NCI-H146 (cell line): ENCODE measurements at places on chromosomes 6 and 20.
A peak's percentile ranks its signal among the peaks of the same experiment; 100 is the strongest.

DNA sequence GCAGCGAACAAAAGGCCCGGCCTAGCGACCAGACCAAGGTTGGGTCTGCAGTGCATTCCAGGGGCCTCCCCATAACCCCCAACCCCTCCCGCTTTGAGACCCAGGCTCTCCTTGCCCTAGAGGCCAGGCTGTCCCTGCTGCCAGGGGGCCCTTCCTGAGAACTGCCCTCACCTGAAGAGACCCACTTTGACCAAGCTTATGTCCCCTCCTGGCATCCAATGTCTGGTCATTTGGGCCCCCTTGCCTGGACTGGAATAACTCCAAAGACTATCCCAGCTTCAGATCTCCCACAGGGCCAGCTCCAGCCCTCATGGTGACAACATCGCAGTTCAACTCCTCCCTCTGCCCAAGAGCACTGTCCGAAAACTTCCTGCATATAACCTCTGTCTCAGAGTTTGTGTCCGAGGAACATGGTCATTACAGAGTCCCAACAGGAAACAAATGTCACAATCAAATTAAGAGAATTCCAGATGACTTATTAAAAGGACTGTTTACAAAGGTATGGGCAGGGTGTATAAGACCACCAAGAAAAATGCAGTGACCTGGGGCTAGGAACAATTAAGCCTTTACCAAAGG lies 125.0 kb downstream of the BANF2 start:
- DNase-seq = no peak

GRCh38 chr6:20978151-20978614 lies 443.9 kb downstream of the CDKAL1 start:
- no peak for DNase-seq

GRCh38 chr6:155261111-155261900 lies 2.5 kb upstream of the CLDN20 start:
- no peak for DNase-seq

DNA sequence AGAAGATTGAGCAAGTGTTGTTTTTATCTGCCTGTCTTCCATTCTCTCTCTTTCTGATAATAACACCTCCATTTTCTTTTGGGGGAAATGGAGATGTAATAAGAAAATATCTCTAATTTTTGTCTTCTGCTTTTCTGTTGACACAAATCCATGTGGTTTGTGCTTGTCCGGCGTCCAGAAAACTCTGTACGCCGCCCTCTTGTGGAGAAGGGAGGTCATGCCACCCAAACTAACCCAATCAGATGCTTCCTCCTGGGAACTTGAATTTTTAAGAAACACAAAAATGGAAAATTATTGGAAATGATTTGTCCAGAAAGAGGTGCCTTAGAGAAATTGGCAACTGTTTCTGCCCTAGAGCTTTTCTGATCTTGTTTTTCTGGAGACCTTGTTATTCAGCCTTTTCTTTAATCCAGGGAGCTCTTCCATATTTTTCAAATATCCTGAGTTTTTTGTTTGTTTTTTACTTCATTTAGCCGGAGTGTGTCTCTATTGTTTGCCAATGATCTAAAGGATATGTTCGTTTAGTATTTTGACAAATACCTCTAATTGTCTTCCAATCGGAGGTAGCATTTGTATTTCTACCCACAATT lies 17.8 kb upstream of the FNDC1 start:
- DNase-seq = peak; percentile 8

DNA sequence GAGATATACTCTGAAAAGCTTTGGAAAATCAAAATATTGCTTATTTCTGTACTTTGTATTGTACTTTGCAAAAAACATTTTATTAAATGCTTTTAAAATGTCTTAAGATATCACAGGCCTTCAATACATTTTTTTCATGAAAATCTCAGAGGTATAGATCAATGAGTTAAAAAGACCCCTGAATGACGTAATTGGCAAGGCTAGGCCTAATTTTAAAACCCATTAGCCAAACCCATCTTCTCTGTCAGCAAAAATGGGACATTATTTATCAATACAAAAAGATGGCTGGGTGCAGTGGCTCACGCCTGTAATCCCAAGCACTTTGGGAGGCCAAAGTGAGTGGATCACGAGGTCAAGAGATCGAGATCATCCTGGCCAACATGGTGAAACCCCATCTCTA lies 84.8 kb upstream of the PAK5 start:
- DNase-seq = no peak

DNA sequence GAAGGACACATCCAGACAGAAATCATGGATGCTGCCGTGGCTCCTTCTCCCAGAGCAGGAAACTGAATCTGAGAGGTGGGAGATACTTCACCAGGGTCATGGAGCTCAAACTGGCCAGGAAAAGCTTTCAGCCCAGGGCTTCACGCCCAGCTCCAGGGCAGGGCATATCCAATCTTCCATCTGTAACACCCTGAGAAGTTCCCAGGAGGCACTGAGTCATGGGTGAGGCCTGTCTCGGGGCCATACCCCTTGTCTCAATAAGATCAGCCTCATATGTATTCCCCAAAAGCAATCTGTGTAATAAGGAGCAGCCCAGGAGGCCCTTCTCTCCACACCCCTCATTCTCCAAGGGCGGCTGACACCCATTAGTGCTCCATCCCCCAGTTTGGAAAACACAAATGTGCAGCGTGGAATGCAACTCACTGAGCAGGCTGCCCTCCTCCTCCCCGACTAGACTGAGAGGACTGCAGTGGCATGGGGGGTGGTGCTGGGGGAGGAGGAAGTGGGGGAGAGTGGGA lies 439.3 kb upstream of the SULF2 start:
- no peak for DNase-seq
